Inflammatory macrophage (primary cell): ENCODE measurements at places on chromosomes 4 and X.

DNA sequence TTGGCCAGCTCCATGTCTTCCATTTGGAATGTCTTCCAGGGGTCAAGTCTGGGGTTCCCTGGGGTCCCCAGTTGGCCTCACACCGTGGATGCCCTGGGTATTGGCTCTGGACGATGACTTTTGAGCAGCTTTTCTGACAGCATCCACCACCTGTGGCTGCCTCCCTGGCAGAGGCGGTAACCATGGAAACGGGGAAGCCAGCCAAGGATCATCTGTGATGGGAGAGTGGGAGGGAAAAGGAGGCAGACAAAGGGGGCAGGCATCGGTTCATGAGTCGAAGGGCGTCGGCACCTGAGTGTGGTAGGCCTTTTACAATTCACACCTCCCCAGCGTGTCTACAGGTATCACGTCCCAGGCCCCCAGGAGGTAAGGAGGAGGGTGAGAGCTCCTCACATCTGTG is 152.2 kb downstream of the ASMT start:
- no peak for DNase-seq

- DNase-seq = peak; percentile 17
Observed at GRCh38 chrX:38882894-38883626, 81.8 kb downstream of the MID1IP1 start.

- DNase-seq = no peak
Observed at GRCh38 chr4:2047781-2048581, 11.1 kb upstream of the NAT8L start.

- DNase-seq = no peak
Observed at GRCh38 chr4:59503731-59504130, 1696.4 kb upstream of the ADGRL3 start.

- no peak for DNase-seq
Observed at GRCh38 chrX:100635989-100636320, 651 bp downstream of the TSPAN6 start.

DNA sequence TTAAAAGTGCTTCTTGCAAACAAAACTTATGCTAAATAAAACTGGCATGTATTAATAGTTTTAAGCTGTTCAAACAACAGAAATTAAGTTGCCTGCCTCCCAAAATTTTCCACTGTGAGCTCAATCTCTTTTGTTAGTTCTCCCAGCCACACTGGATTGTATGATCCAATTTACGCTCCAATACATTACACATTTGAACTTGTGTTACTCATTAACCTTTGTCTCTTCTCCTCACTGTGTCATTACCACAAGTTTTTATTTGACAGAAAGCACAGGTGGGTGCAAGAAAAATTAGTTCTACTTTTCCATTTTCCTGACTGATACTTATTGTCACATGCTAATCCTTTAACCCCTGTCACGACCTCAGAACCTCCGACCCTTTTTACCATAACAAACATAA is 55.5 kb downstream of the SHISA3 start:
- DNase-seq = no peak

DNA sequence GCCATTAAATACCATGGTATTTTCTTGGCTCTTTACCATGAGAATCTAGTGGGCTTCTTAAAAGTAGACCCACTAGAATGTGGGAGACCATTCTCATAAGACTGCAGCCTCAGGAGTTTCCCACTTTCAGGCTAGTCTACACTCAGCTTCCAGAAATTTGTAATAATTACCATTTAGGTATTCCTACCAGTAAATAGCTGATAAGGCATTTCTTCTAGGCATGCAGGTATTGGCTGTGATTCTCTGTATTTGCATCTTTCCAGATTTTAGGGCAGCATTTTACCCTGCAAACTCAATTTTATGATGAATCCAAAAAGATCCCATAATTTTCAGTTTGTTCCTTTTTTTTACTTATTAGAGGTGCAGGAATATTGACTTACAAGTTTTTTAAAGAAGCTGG is 496.6 kb downstream of the TRAM1L1 start:
- DNase-seq = no peak

- no peak for DNase-seq
Observed at GRCh38 chr4:98687876-98688275, 29.5 kb upstream of the TSPAN5 start.

- peak; percentile 51 for DNase-seq
Observed at GRCh38 chrX:136065044-136065671, 79.9 kb downstream of the SLC9A6 start.

DNA sequence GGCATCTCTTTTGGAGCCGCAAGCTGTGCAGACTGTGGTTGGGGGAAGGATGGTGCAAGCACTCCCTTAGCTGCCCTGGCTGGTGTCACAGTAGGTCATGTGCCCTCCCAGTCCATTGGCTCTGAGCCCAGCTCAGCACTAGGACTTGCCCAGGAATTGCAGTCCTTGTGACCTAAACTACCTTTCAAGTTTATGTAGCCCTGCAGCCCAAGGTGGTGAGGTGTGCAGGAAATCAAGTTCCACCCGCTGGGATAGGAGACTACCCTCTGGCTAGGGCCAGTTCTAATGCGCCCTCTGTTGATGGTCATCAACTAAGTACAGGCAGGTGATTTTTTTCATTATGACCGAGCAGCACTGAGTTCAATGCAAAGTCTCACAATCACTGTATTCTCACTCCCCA is 335.2 kb downstream of the UBE2NL start:
- DNase-seq = no peak

DNA sequence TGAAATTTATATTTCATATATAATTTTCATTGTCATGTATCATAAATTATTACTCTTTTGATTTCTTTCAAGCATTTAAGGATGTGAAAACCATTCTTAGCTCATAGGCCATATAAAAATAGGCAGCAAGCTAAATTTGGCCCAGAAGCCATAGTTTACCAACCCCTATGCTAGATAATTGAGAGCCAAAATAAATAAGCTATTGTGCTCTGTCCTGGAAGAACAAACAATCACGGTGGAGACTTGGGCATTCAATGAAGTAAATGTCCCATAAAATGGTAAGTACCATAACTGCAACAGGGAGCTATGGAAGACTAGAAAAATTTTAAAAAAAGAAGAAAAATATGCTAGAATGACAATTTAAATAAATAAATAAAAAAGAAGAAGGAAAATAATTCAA is 60.9 kb upstream of the PACRGL start:
- DNase-seq = no peak

DNA sequence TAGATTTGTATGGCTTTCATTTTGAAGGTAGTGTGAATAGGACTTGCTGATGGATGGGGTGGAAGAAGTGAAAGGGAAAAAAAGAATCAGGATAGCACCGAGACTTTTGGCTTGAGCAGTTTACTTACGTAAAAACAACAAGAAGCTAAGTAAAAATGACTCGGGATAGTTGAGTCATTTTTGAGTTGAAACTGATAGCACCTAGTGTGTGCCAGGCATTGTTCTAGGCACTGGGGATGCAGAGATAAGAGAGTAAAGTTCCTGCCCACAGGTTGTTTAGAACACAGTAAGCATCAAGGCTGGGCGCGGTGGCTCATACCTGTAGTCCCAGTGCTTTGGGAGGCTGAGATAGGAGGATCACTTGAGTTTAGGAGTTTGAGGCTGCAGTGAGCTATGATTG is 34.7 kb downstream of the ADD1 start:
- DNase-seq = no peak

DNA sequence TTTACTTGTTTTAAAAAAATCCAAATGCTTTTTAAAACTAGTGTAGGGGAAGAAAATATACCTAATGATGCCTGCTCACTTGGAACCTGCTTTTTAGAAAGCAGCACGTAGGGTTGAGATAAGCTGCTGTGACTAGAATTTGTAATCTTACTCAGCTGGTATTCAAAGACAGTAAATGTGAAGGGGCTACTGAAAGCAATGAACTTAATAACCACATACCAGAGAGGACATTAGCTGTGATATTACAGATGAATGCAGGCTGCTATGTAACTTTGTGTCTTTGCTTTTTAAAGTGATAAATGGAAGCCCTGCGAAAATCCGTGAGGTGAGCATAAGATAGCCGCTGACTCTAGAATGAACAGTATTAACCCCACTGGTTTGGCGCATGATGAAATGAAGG is 124.1 kb downstream of the TRIML1 start:
- no peak for DNase-seq

- DNase-seq = no peak
Observed at GRCh38 chr4:58560736-58561135, 1450.6 kb upstream of the IGFBP7 start.

DNA sequence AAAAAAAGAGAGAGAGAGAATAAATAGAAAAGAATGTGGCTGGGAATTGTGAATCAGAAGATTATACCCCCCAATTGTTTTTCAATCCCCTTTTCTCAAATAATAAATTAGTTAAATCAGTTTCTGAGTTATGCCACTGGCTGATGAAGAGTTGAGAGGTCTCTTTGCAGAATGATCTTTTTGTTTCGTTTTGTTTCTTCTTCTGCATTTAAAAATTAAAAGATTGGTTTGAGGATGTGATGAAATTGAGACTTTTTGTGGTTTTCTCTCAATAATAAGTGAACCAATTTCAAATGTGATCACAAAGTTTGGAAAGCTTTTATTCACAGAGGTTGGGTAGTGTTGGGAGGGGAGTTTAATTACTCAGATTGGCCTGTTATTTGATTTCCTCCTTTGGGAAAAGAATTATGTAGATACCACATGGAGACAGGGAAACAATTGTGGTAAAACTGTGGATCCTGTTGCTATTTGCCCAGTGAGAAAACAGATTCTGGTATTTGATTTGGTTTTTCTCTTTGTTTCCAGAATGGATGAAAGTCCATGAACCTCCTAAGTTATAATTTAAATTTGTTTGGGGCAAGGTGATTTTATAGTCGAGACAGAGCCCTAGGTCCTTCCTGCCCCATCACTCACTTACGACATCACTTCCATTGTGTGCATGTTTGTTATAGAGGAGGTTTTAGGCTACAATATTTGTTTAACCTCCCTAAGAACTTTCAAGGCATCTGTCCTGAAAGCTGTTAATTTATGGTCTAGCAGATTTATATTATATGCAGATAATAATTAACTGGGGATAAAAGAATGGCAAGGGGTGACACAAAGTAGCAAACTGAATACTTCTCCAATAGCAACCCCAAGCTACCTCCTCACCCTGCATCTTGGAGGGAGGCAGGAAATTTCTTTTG is 92.0 kb upstream of the BMPR1B start:
- DNase-seq = no peak

DNA sequence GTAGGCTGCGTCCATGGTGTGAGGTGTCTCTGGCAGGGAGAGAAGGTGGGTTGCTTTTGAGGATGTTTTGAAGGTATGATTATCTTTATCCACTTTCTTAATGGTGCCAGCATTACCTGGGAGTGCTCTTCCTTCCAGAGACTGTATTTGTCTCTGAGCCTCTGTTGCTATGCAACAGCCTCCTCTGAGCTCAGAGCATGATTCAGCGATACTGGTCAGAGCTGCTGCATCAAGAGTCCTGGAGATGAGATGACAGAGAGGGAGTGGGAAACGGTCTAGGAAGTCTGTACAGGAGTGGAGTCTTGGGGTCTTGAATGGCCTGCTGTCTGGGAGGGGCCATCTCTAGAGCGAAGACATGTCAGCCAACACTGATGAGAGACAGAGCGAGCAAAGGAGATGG is 104.4 kb upstream of the RAB40AL start:
- DNase-seq = no peak

DNA sequence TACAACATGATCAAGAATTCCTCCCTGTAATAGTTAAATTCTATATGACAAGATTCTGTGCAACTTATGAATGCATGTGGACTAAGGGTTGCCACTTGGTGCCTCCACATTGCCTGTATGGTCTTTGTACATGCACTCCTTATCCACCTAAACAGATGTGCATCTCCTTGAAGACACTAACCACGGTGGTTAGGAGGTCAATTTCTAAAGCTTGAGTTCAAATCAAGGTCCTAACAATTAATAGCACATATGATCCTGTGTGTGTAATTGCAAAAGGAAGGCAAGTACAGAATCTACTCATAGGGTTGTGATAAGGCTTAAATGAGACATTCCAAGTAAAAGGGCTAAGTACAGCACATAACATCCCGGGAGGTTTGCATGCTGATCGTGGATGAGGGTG is 1.5 kb upstream of the IL21 start:
- no peak for DNase-seq

- DNase-seq = no peak
Observed at GRCh38 chr4:100591161-100591876, 73.5 kb upstream of the EMCN start.

- DNase-seq = no peak
Observed at GRCh38 chr4:88949605-88950004, 107.4 kb downstream of the FAM13A start.

DNA sequence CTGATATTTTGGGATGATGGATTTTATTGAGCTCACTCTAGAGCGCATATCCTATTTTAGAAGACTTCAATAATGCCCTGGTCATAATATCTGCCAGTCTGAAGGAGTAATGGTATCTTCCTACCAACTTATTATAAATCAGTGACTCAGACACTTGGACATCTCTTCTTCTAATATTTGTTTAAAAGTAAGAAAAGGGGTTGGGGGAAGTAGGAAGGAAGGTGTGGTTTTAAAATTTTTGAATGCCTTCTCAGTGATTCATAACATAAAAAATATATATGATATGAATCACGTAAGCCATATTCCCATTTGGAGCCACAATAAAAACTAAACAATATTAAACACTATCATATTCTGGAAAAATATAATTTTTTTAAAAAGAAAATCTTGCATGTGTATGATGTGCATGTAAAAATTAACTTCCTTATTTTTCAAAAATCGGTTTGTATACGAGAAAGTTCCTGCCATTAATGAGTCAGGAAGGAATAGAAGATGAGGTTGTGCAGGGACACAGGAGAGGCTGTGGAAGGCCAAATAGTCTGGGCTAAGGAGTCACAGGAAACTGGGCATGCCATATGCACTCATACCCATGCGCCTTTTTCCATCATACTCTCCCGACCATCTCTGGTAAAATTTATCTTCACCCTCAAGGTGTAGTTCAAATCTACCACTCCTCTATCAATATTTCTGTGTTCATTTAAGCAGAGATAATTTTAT is 286.5 kb downstream of the EPHA5 start:
- no peak for DNase-seq

- no peak for DNase-seq
Observed at GRCh38 chr4:17957688-17958087, 63.9 kb downstream of the LCORL start.

- no peak for DNase-seq
Observed at GRCh38 chr4:8747467-8748235, 124.0 kb downstream of the HMX1 start.

- no peak for DNase-seq
Observed at GRCh38 chr4:8707045-8707781, 114.6 kb downstream of the CPZ start.

DNA sequence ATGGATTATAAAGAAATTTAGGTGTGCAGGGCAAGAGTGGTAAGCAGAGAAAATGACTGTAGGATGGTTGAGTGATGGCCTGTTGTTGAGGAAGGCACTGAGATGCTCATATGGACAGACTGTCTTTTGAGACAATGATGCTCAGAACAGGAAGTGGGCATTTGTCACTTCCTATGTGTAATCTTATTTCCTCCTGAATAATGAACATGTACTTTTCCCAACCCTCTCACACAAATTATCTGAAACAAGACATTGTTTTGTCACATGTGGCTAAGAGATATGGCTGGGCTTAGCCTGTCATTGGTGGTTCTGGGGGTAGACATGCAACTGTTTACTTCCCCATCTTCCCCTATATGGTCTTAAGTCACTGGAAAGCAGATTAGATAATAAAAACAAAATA is 240.5 kb downstream of the CFAP47 start:
- no peak for DNase-seq
